ENCODE measurements at places on chromosomes 6 and 20.

- DNase-seq: no peak
Measured at GRCh38 chr6:15474196-15474595, 188.6 kb downstream of the DTNBP1 start.

DNA sequence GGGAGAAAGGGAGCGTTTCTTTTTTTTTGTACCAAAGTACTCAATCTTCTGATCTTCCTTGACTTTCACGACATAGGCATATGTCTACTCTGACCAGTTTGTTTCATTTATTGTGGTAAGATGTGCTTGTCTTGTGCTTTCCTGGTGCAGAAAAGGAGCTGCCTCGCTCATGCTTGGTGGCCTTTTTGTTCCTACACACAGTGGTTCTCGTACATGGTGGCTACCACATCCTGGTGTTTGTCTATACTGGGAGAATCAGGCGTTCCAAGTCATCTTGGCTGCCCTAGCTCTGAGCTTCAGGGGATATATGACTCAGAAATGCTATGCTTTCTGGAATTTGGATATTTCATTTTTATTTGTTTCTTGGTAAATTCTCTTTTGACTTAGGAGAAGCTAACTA, 31.8 kb downstream of the MYB start:
- no peak for DNase-seq

GRCh38 chr6:145235207-145235606, 500.1 kb downstream of the EPM2A start:
- no peak for DNase-seq

GRCh38 chr6:162029873-162030576, 697.5 kb downstream of the PRKN start:
- no peak for DNase-seq

- DNase-seq: no peak
Measured at GRCh38 chr6:167111597-167111996, 11.3 kb upstream of the CCR6 start.

All from GM12878 (cell line).